ENCODE measurements at places on chromosomes 7 and 10.
A peak's percentile ranks its signal among the peaks of the same experiment; 100 is the strongest.

DNA sequence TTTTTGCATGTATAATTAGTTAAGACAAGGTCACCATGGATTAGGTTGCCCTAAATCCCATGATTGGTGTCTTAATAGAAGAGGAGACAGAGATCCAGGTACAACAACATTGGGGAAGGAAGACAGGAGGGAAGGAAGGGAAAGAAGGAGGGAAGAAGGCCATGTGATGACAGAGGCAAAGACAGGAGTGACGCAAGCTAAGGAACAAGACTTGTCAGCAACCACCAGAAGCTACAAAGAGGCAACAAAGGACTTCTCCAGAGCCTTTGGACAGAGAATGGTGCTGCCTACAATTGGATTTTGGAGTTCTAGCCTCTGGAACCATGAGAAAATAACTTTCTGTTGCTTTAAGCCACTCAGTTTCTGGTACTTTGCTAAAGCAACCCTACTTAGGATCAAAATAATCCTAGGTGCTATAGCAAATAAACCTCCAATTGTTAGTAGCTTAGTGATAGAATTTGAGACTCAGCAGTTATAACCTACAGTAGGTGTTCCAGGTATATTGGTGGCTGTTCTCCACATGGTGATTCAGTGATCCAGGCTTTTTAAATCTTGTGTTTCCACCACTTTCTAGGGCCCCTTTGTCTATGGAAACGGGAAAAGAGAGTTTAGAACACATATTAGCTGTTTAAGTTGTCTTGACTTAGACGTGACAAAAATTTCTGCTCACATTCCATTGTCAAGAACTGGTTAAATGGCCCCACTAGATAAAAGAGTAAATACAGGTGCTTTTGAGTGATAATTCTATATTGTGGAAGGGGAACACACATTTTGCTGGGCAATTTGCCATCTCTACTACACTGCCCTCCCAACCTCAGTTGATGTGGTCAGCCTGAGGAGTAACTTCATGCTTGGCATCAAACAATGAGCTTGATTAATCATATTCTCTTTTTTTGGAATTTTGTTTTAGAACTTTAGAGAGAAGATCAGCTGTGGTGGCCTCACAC lies 70.5 kb upstream of the SP4 start:
- no peak for DNase-seq

- no peak for DNase-seq
Measured at GRCh38 chr7:39062811-39063210, 85.1 kb downstream of the POU6F2 start.

DNA sequence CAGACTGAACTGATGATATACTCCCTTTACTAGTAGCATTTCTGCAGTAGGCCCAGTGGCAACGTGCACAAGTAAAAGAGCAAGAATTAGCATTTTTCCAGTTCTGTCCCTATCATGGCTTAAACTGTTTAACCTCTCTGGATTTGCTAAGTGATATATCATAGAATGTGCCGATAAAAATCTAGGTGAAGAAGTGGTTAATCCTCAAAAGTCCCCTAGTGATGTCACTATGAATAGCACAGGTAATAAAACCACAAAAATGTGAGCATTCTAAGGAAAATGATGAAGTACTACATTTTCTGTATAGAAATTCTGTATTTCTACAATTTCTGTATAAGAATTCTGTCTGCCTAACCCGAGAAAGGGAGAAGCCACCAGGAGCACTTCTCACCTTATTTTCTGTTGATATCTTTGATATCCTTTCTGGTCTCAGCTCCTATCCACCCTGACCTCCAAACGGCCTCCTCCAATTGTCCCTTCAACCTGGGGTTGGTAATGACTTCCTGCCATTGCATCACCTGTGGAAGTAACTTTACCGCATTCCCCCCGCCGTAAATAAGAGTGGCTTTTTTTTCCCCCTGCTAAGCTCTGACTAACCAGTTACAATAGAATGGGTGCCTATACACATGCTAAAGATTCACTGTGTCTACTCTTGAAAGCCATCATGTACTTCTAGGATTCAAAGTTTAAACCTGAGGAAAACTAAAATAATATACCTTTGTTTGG lies 155.9 kb upstream of the ASAH2 start:
- no peak for DNase-seq

- DNase-seq, result no peak
Measured at GRCh38 chr10:101563007-101563406, 25.1 kb downstream of the POLL start.

DNA sequence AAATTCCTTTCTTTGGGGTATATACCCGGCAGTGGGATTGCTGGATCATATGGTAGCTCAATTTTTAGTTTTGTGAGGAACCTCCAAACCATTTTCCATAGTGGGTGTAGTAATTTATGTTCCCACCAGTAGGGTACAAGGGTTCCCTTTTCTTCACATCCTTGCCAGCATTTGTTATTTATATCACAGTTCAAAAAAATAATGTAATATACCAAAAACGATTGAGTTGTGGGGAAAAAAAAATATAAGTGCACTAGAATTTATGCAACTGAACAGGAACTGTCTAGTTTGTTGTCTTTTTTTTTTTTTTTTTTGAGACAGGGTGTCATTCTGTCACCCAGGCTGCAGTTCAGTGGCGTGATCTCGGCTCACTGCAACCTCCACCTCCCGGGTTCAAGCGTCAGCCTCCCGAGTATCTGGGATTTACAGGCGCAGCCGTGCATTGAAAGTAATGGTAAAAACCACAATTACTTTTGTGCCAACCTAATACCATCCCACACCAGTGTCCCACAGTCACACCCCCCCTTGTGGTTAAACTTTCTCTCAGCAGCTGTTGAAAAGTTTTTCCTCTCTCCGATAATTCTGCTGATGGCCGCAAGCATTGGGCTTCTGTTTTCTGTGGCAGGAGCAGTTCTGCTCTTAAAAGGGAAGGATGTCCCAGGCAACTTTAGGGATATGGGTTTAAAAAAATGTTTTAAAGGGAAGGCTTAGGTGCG lies 6.8 kb upstream of the LAT2 start:
- no peak for DNase-seq

- peak; percentile 79 for DNase-seq
Measured at GRCh38 chr10:43574001-43574892, at the start of gene ZNF239. Gene ZNF239, minus strand, starts transcription at chr10:43574616. Its CDS starts 16,537 bp downstream, at chr10:43558079.

GRCh38 chr10:60649485-60650377 lies 128.5 kb upstream of the CDK1 start:
- no peak for DNase-seq

GRCh38 chr7:55274156-55274555 lies 91.0 kb upstream of the LANCL2 start:
- no peak for DNase-seq

DNA sequence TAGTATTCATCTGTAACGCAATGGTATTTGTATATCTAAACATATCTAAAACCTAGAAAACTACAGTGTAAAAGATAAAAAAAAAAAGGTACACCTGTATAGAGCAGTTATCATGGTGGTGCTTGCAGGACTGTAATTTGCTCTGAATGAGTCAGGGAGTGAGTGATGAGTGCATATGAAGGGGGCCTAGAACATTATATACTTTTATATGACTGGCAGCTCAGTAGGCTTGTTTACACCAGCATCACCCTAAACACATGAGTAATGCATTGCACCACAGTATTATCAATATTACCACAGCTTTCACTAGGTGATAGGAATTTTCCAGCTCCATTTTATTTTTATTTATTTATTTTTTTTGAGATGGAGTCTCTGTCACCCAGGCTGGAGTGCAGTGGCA lies 40.8 kb downstream of the TRIM24 start:
- DNase-seq, result no peak

GRCh38 chr10:33057620-33058019 lies 99.6 kb upstream of the ITGB1 start:
- DNase-seq, result no peak

DNA sequence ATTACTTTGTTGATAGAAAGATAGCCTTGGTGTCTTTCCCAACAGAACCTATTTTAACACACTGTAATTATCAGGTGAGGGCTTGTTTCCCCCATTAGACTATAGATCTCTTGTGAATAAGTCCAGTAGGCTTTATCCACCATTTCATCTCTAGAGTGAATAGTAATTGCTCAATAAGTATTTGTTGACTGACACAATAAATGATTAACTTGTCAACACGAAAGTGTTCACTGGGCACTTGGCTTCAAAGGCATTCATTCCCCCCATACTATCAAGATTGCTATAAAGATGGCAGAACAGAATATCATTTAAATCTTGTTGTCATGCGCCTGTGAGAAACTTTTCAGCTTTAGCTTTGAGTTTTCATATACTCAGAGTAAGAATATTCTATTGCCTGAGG lies 424.5 kb upstream of the LRRTM3 start:
- no peak for DNase-seq

DNA sequence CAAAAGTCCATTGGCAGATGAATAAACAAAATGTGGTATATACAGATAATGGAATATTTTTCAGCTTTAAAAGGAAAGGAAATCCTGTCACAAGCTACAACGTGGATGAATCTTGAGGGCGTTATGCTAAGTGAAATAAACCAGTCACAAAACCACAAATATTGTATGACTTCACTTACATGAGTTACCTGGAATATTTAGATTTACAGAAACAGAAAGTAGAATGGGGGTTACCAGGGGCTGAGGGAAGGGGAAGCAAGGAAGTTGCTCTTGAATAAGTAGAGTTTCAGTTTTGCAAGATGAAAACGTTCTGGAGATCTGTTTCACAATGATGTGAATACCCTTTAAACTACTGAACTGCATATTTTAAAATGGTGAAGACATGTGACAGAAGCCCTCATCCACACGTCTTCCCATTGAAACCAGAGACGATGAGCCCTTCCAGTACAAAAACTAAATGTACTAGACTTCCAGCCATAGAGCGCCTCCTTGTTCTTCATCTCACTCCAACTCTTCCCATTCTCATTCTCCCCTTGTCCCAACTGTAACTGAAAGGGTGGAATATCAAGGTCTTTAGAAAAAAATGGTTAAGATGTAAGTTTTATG lies 62.4 kb downstream of the MICU1 start:
- DNase-seq, result no peak

DNA sequence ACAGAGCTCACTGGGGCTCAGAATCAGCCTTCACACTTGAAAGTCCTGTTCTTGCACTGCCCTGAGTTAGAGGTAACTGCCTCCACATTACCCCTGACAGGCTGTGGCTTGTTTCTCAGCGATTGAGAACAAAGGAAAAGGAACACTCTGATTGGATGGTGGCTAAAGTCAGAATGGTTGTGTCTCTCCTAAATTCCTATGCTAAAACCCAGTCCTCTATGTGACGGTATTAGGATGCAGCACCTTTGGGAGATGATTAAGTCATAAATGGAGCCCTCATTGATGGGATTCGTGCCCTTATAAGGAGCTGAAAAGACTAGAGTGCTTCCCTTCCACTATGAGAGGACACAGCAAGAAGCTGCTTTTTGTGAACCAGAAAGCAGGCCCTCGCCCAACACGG lies 38.9 kb upstream of the DGKI start:
- no peak for DNase-seq

GRCh38 chr7:117775801-117776200 lies 97.4 kb downstream of the CTTNBP2 start:
- no peak for DNase-seq

- DNase-seq, result no peak
Measured at GRCh38 chr10:7205656-7206055, 205.2 kb downstream of the SFMBT2 start.

GRCh38 chr7:21063106-21063505 lies 276.4 kb upstream of the SP8 start:
- DNase-seq, result no peak

- DNase-seq, result no peak
Measured at GRCh38 chr7:142133731-142134148, 22.2 kb downstream of the MGAM2 start.

- no peak for DNase-seq
Measured at GRCh38 chr7:92647011-92647625, 56.9 kb upstream of the FAM133B start.

DNA sequence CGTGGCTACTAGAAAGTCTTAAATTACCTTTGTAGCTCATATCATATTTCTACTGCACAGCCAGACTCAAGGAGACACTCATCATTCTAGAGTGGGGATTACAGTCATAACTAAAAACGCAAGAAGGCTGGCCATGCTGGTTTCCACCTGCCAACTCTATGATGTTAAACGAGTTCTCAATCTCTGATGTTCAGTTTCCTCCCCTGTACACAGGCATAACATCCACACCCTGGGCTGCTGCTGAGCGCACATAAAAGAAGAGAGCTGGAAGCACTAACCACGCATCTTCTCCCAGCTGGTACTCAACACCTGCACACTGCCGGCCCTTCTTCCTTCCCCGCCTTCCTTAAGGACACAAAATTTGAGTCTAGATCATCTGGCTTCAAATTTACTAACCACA lies 60.5 kb downstream of the SORBS1 start:
- DNase-seq, result no peak

DNA sequence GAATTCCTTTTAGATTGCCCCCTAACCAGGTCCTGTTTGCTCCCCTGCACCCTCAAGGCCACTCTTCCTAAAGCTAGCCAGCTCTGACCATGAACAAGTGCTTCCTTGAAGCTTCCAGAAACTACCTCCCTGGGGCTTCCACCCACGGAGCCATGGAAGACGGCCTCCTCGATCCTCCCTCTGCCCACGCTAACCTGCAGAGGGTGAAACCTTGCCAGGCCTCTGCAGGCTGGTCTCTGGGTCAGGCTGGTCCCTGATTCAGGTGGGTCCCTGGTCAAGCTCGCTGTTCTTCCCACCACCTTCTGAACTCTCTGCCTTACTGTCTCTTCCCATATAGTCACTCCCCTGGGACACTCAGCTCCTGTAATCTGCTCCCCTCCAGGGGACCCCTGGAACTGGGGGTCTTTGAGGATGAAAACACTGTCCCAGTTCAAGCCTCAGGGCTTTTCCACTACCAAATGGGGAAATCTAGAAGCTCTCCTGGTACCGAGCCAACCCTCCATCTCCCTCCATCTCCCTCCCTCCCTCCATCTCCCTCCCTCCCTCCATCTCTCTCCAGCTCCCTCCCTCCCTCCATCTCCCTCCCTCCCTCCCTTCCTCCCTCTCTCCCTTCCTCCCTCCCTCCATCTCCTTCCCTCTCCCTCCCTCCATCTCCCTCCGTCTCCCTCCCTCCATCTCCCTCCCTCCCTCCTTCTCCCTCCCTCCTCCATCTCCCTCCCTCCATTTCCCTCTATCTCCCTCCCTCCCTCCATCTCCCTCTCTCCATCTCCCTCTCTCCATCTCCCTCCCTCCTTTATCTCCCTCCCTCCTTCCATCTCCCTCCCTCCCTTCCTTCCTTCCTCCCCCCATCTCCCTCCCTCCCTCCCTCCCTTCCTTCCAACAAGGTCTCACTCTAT lies 2.9 kb downstream of the MLXIPL start:
- DNase-seq, result no peak

GRCh38 chr7:676972-677385 lies 49.5 kb upstream of the DNAAF5 start:
- DNase-seq, result no peak

DNA sequence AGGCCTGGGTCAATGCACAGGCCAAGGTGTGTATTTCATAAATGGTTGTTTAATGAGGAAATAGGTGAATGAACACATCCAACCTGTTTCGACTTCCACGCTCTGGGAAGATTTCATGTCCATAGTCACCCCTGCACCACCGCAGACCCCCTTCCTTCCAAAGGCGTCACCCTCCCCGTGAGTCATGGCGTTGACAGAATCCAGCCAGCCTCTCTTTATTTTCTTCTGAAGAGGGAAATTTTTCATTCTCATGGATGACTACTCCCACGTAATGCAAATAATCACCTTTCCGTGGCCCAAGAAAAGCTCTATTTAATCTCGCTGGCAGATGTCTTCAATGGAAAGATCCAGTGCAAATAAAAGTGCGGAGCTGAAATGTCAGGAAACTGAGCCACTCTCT lies 75.3 kb upstream of the FOXK1 start:
- DNase-seq, result no peak

GRCh38 chr7:55192723-55193122 lies 172.4 kb upstream of the LANCL2 start:
- no peak for DNase-seq

Data from activated gamma-delta T cell treated with anti-CD3 and anti-CD28 coated beads, Interleukin-2, amount 50 U/mL, for 16 hours (primary cell).